Adrenal gland (tissue), 19 donors: ENCODE measurements at places on chromosomes 7 and 10. TPM values are rescaled to one million over a fixed set of nuclear protein-coding genes. Genes with fewer than 3 reads are reported as not detected.

- no peak overlapping the region for H3K27ac ChIP-seq
- no peaks in the 10 kb centered on the region for H3K4me1 ChIP-seq
- no peaks in the 10 kb centered on the region for H3K27me3 ChIP-seq
- H3K4me3 ChIP-seq: no peak overlapping the region
These were observed 72.6 kb downstream of the COBL start for GRCh38 chr7:51244053-51244452.

- H3K4me1 ChIP-seq: no peaks in the 10 kb centered on the region
- H3K36me3 ChIP-seq: no peaks in the 10 kb centered on the region
- DNase-seq: no peak
- no peak overlapping the region for H3K27ac ChIP-seq
These were observed 62.5 kb upstream of the TOMM7 start for GRCh38 chr7:22884911-22885788.

- H3K36me3 ChIP-seq: peaks cover 12% of the 10 kb centered on the region
- H3K27me3 ChIP-seq: no peaks in the 10 kb centered on the region
- H3K4me1 ChIP-seq: no peaks in the 10 kb centered on the region
- H3K27ac ChIP-seq: no peak overlapping the region
- no peak overlapping the region for H3K4me3 ChIP-seq
These were observed 264.3 kb upstream of the INHBA start for GRCh38 chr7:41967156-41967555.

GRCh38 chr10:33861016-33861704, 526.7 kb upstream of the NRP1 start:
- DNase-seq: no peak
- no peaks in the 10 kb centered on the region for H3K4me1 ChIP-seq
- H3K27ac ChIP-seq: no peak overlapping the region
- no peaks in the 10 kb centered on the region for H3K27me3 ChIP-seq

Gene FGFR2
- 70.8 TPM for total RNA-seq

GRCh38 chr7:4113976-4114375, 568.1 kb upstream of the FOXK1 start:
- DNase-seq: no peak
- no peak overlapping the region for H3K27ac ChIP-seq
- H3K36me3 ChIP-seq: no peaks in the 10 kb centered on the region
- H3K4me3 ChIP-seq: no peak overlapping the region
- H3K4me1 ChIP-seq: no peaks in the 10 kb centered on the region

DNA sequence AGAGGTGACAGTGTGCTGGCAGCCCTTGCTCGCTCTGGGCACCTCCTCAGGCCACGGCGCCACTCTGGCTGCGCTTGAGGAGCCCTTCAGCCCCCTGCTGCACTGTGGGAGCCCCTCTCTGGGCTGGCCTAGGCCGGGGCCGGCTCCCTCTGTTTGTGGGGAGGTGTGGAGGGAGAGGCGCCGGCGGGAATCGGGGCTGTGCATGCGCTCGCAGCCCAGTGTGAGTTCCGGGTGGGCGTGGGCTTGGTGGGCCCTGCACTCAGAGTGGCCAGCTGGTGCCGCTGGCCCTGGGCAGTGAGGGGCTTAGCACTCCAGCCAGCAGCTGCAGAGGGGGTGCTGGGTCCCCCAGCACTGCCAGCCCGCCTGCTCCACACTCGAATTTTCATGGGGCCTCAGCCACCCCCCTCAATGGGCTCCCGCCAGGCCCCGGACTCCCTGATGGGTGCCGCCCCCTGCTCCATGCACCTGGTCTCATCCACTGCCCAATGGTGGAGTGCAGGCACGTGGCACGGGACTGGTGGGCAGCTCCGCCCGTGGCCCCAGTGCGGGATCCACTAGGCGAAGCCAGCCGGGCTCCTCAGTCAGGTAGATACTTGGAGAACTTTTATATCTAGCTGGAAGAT, 96.7 kb upstream of the BET1 start:
- DNase-seq: no peak
- no peaks in the 10 kb centered on the region for H3K36me3 ChIP-seq
- no peaks in the 10 kb centered on the region for H3K4me1 ChIP-seq
- no peaks in the 10 kb centered on the region for H3K27me3 ChIP-seq
- no peak overlapping the region for H3K4me3 ChIP-seq
- no peak overlapping the region for H3K27ac ChIP-seq

GRCh38 chr10:6036861-6037321, 25.3 kb downstream of the IL2RA start:
- H3K4me1 ChIP-seq: peaks cover 5% of the 10 kb centered on the region
- no peak overlapping the region for H3K4me3 ChIP-seq

- no peaks in the 10 kb centered on the region for H3K4me1 ChIP-seq
- DNase-seq: no peak
- no peak overlapping the region for H3K4me3 ChIP-seq
- H3K27ac ChIP-seq: no peak overlapping the region
- H3K27me3 ChIP-seq: no peaks in the 10 kb centered on the region
These were observed 549.0 kb upstream of the LRRN3 start for GRCh38 chr7:110541962-110542361.

Gene AGAP9
- total RNA-seq: 11.1 TPM

Gene SHTN1
- total RNA-seq: 24.2 TPM

Gene PLEKHS1
- total RNA-seq: not detected

Gene ZNF804B
- 0.06 TPM for total RNA-seq

GRCh38 chr10:74963549-74963948, 137.1 kb downstream of the KAT6B start:
- H3K27me3 ChIP-seq: no peaks in the 10 kb centered on the region
- peaks cover 10% of the 10 kb centered on the region for H3K4me1 ChIP-seq
- H3K4me3 ChIP-seq: no peak overlapping the region
- H3K27ac ChIP-seq: no peak overlapping the region

- peaks cover 8% of the 10 kb centered on the region for H3K4me1 ChIP-seq
- H3K27ac ChIP-seq: no peak overlapping the region
- no peak overlapping the region for H3K4me3 ChIP-seq
- DNase-seq: no peak
These were observed 32.6 kb upstream of the HERPUD2 start for GRCh38 chr7:35727571-35727970.

- no peaks in the 10 kb centered on the region for H3K36me3 ChIP-seq
- H3K4me3 ChIP-seq: no peak overlapping the region
- H3K4me1 ChIP-seq: no peaks in the 10 kb centered on the region
- no peaks in the 10 kb centered on the region for H3K27me3 ChIP-seq
These were observed 1512.8 kb downstream of the REEP3 start for GRCh38 chr10:65033957-65034356.

Gene SRRM3
- 35.9 TPM for total RNA-seq

DNA sequence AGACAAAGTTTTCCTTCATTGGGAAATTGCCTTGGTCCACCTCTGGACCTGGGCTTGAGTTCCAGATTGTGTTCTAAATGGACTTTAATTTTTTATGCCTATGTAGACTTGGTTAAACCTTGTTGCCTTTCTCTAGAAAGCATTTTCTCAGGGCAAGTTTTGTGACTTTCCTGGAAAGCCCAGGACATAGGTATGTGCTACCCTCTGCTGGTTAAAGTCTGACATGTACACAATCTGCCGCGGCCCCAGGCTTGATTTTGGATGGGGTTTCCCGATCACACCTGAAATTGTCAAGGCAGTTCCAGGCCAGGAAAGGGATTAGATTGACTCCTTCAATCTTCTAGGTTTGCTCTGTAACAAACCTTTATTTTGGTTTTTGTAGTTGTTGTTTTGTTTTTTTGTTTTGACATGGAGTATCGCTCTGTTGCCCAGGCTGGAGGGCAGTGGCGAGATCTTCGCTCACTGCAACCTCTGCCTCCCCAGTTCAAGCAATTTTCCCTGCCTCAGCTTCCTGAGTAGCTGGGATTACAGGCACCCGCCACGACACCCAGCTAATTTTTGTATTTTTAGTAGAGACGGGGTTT, 14.1 kb upstream of the AKR1B10 start:
- H3K27ac ChIP-seq: no peak overlapping the region
- no peak overlapping the region for H3K4me3 ChIP-seq
- peak; percentile 54 for DNase-seq
- H3K4me1 ChIP-seq: peaks cover 4% of the 10 kb centered on the region
- H3K36me3 ChIP-seq: no peaks in the 10 kb centered on the region

DNA sequence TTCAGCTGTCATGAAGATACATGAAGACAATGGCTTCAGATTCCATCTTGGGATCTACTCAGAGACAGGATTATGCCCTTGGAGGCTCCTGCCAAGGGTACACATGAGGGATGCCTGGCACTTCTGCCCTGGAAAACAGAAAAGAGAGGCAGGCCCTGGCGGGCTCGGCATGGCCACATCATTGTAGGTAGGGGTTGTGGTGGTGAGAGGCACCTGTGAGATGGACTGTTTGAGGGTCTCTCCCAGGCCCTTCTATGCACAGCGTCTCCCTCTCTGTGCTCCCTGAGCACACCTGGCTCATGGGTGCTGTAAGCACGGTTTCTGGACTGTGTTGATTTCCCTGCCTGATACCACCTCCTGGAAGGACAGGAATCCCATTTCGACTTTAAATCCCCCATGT, 304.3 kb downstream of the GLRX3 start:
- no peaks in the 10 kb centered on the region for H3K27me3 ChIP-seq
- no peak overlapping the region for H3K4me3 ChIP-seq
- DNase-seq: no peak

DNA sequence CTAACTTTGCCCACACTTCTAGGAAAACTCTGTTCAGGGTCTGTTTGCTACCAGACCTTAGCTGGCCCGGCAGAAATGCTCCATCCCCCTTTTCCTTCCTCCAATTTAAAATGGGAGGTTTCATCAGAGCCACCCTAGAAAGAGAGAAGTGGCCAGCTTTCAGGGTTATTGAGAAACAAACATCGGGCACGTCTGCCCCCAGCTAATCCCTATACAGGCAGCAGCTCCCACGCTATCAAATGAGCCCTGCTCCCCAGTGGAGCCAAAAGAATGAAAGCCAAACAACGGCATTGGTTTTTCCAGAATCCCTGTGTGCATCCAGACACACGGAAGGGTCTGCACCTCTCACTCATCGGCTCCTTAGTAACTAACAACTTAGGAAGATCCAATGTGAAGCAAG, 132.5 kb downstream of the GRID1 start:
- DNase-seq: no peak
- H3K36me3 ChIP-seq: no peaks in the 10 kb centered on the region
- no peak overlapping the region for H3K27ac ChIP-seq
- no peaks in the 10 kb centered on the region for H3K4me1 ChIP-seq
- H3K4me3 ChIP-seq: no peak overlapping the region

Gene SPDYE16
- 0.18 TPM for total RNA-seq

Gene WAPL
- total RNA-seq: 40.0 TPM

Gene HOXA3
- 10.1 TPM for total RNA-seq

Gene KCTD7
- 20.7 TPM for total RNA-seq

GRCh38 chr7:112254156-112254555, 47.7 kb downstream of the ZNF277 start:
- H3K27me3 ChIP-seq: no peaks in the 10 kb centered on the region
- H3K36me3 ChIP-seq: no peaks in the 10 kb centered on the region
- H3K4me1 ChIP-seq: no peaks in the 10 kb centered on the region

Gene PTPRN2
- total RNA-seq: 2.2 TPM

GRCh38 chr10:86439544-86439943, 72.9 kb upstream of the GRID1 start:
- H3K27ac ChIP-seq: no peak overlapping the region
- peak; percentile 56 for DNase-seq
- no peaks in the 10 kb centered on the region for H3K4me1 ChIP-seq

GRCh38 chr7:73701357-73701995, 18.0 kb downstream of the STX1A start:
- no peaks in the 10 kb centered on the region for H3K4me1 ChIP-seq
- no peak overlapping the region for H3K4me3 ChIP-seq
- no peak overlapping the region for H3K27ac ChIP-seq

Gene COL28A1
- 3.7 TPM for total RNA-seq

DNA sequence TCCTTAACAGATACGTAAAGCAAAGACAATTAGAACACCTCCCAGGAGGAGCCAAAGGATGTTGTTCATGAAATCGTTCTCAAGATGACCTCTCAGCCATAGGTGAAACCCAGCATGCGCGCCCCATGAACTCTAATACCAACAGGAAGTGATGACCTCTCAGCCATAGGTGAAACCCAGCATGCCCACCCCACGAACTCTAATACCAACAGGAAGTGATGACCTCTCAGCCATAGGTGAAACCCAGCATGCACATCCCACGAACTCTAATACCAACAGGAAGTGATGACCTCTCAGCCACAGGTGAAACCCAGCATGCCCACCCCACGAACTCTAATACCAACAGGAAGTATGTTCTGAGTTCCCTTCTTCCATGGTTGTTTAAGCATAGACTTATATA, 205.2 kb upstream of the ADARB2 start:
- no peak for DNase-seq
- no peak overlapping the region for H3K27ac ChIP-seq
- no peak overlapping the region for H3K4me3 ChIP-seq
- no peaks in the 10 kb centered on the region for H3K4me1 ChIP-seq
- no peaks in the 10 kb centered on the region for H3K27me3 ChIP-seq
- no peaks in the 10 kb centered on the region for H3K36me3 ChIP-seq

Gene DMBT1
- under 0.01 TPM for total RNA-seq

Gene ABHD11
- total RNA-seq: 16.7 TPM

- no peak for DNase-seq
- H3K27me3 ChIP-seq: no peaks in the 10 kb centered on the region
- H3K27ac ChIP-seq: no peak overlapping the region
- H3K4me3 ChIP-seq: no peak overlapping the region
- no peaks in the 10 kb centered on the region for H3K4me1 ChIP-seq
- H3K36me3 ChIP-seq: no peaks in the 10 kb centered on the region
These were observed 54.7 kb upstream of the EGFR start for GRCh38 chr7:54964136-54964535.

DNA sequence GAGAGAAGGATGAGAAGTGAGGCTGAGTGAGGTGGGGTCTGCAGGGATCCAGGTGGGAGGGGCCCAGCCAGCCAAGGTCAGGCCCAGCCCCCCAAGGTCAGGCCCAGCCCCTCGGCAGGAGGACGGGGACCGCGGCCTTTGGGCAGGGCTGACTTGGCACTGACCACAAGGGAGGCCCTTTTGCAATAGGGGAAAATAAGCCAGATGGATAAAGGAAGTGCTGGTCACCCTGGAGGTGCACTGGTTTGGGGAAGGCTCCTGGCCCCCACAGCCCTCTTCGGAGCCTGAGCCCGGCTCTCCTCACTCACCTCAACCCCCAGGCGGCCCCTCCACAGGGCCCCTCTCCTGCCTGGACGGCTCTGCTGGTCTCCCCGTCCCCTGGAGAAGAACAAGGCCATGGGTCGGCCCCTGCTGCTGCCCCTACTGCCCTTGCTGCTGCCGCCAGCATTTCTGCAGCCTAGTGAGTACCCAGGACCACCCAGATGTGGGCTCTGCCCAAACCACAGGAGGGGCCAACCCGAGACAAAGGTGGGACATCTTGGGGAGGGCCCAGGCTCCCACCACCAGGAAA, at the start of gene PILRA:
Gene PILRA, plus strand, starts transcription at position 227 of the 571 bp plus-strand sequence. Its CDS starts 170 bp downstream, at position 397.
- DNase-seq: no peak
- H3K27ac ChIP-seq: peak within 1 kb of the TSS; percentile 32
- no peak within 1 kb of the TSS for H3K4me3 ChIP-seq
- H3K4me1 ChIP-seq: no peaks in the 10 kb centered on the region
- H3K36me3 ChIP-seq: no peaks in the 10 kb centered on the region
- H3K27me3 ChIP-seq: no peaks in the 10 kb centered on the region

GRCh38 chr7:41821521-41822213, 118.8 kb upstream of the INHBA start:
- no peaks in the 10 kb centered on the region for H3K36me3 ChIP-seq
- no peak overlapping the region for H3K27ac ChIP-seq
- no peak overlapping the region for H3K4me3 ChIP-seq
- no peaks in the 10 kb centered on the region for H3K27me3 ChIP-seq
- no peaks in the 10 kb centered on the region for H3K4me1 ChIP-seq
- DNase-seq: no peak
